ENCODE measurements at places on chromosomes 5 and 9.
A peak's percentile ranks its signal among the peaks of the same experiment; 100 is the strongest.

GRCh38 chr5:151772029-151772845, 483 bp downstream of the G3BP1 start:
- DNase-seq: peak; percentile 43

GRCh38 chr5:152505442-152506042, 100.5 kb upstream of the NMUR2 start:
- peak; percentile 51 for DNase-seq

DNA sequence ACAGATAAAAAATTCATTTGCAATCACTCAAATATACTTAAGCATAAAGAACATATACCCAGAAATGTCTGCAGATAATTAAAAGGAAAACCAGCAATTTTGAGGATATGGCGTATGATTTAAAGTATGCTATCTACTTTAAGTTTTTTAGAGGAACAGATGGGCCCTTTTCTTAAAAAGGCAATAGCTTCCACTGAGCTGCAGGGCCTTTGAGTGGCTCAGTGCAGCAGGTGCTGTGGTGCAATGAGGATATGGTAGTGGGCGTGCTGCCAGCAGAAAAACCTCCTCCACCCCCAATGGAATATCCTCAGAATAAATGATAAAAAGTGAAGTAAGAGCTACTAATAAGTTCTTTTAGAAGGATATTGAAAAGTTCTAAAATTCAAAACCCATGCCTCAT, 814.5 kb downstream of the MTRR start:
- no peak for DNase-seq

DNA sequence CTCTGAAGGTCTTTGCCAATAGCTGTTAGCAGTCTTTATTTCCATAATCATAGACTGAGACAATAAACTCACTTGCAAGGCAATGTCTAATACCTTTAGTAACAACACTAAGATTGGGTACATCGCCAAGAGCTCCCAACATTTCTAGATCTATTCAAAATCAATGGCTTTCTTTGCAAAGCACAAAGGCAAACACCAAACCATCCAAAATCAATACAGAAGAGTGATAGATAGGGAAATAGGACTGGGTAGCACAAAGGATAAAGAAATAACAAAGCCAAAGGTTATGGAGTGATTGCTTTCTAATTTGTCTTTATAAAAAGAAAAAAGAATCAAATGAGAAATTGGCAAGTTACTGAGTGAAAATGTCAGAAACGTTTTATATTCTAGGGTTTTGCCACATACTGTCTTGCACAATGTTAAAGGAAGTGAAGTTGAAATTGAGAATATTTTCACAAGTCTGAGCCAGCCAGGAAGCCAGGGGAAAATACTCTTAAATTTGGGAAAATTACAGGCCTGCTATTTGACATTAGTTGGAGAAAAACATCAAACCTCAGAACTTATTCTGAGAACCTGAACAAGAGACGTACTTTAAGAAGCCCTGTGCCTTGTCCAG, 53.3 kb upstream of the LHFPL2 start:
- no peak for DNase-seq

GRCh38 chr5:178839319-178839704, 20.4 kb upstream of the ZNF354B start:
- peak; percentile 20 for DNase-seq

- DNase-seq: no peak
Observed at GRCh38 chr5:34467436-34467835, 188.7 kb upstream of the RAI14 start.

DNA sequence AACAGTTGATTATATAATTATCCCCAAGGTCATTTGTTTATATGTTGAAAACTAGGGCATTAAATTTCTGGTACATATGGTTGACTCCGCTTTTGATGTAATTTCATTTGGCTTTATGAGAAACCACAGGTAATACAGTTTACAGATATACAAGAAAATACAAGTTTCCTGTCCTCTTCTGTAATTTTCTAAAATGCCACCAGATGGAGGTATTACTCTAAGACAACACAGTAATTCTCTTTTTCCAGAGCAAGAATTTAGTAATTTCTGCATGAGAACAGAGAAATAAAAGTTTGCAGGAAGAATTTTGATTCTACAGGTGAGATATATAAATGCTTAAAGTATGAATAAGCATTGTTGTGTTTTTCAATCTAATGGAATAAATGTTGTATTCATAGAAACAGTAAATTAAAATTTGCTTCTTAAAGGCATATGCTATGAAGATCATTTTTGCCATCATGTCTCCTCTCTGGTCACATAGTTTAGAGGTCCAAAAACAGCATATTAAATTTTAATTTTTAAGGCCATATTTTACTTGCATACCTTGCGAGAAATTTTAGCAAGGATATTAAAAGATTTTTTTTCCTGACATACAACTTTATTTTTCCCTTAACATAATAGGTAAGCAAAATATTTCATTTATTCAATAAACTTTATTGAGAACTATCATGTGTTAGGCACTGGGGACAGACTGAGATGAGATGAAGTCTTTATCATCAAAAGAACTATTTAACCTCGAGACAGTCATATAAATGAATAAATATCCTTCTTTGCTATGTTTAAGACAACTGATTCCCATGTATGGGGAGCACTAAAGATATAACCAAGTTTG, 22.7 kb downstream of the CHD1 start:
- DNase-seq: peak; percentile 59

GRCh38 chr5:19479562-19479961, 508.4 kb downstream of the CDH18 start:
- DNase-seq: no peak

DNA sequence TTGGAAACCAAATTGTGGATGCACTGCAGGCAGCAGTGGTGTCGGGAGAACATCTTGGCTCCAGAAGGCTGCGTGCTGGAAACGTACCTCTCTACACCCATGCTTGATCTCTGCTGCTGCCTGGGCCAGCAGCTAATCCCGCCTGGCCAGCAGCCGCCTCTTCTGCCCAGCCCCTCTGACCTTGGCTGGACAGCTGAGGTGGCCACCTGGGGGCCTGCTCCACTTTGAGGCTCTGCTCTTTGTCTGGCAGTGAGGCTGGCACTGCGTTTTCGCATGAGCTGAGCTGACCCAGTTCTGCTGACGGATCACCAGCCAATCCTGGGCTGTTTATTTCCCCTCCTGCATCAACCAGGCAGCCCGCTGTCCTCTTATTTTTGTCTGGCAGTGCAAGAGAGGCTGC, 154.9 kb downstream of the TENT4A start:
- DNase-seq: no peak

GRCh38 chr5:176873541-176874172, 25.5 kb downstream of the HK3 start:
- DNase-seq: no peak

DNA sequence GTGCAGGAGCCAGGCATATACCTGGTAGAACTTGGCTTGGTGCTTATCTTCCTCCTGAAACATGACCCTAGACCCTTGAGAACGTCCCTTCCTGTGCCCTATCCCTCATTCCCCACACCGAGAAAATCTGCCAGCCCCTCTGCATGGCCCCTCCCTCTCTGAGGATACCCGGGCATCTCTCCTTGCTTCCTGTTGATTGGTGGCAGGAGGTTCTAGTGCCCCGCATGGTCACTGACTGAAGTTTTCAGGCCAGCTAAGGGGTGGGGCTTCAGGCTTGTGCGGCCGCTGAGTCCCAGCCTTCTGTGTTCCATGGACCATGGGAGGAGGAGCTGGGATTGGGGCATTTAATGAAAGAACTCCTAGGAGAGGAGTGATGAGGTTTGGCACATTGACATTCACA, 22.8 kb downstream of the IGIP start:
- DNase-seq: no peak

GRCh38 chr9:99235926-99236634, 14.0 kb downstream of the SEC61B start:
- DNase-seq: peak; percentile 67

DNA sequence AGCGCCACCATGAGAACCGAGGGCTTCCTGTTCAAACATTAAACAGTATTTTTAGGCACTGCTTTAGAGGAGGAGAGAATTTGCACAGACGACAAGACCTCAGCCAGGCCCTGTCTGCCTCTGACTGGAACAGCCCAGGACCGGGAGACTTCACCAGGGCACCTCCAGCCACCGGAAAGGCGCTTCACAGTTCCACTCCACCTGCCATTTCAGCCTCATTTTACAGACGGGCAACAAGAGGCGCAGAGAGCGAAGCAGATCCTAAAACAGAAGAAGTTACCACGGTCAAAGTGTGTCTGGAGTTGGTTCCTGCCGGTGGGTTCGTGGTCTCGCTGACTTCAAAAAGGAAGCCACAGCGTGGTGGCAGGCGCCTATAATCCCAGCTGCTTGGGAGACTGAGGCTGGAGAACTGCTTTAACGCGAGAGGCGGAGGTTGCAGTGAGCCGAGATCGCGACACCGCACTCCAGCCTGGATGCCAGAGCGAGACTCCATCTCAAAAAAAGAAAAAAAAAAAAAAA, 28.4 kb downstream of the COL23A1 start:
- no peak for DNase-seq

DNA sequence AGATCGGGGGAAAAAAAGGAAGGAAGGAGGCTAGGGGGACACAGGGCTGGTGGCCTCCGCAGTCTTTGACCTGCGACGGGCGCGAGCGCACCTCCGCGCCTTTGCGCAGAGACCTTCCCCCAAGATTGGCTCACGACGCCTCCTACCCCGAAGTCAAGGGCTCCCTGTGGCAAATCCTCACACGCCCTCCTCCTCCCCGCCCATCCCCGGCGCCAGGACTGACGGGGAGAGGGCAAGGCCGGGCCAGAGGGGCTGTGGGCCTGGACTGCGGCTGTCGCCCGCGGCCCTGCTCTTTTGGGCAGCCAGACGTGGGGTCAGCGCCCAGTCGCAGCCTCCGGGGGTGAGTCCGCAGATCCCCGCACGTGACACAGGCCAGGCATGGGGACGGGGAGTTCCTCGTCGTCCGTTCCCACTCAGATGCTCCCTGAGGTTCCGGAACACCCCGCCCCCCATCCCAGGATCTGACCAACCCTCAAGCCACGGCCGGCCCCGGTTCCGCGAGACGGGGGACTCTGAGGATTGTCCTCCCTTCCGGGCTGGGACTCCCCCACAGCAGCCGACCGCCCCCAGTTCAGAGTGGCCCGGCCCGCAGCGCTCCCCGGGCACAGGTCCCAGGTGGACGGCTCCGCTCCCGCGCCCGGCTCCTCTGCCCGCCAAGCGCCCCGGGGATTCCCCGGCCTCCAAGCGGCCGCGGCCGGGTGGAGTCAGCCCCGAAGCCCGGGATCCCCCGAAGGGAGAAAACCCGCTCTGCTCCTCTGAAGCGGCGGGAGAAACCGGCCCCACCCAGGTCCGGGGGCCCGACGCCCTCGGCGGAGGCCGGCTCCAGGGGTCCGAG, 543 bp upstream of the ANKRD33B start:
- peak; percentile 46 for DNase-seq

DNA sequence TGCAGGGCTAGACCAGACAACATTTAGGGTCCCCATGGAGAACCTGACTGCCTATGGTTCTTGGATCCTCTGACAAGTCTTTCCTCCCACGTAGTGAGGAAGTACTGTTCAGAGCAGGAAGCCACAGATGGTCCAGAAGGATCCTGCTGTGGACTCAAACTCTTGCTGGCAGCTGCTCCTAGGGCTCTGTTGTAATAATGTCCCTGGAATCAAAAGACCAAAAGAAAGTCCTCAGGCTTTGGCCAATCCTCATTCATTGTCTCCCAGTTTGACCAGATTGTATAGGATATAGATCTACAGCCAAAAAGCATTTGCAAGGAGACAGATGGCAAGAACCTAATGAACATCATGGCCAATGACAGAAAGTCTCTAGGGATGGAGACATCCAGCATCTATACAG, 53.9 kb downstream of the SEMA6A start:
- DNase-seq: no peak

- DNase-seq: no peak
Observed at GRCh38 chr5:142973932-142974331, 203.8 kb downstream of the ARHGAP26 start.

GRCh38 chr5:181221105-181221791, 1.8 kb upstream of the TRIM41 start:
- DNase-seq: no peak

DNA sequence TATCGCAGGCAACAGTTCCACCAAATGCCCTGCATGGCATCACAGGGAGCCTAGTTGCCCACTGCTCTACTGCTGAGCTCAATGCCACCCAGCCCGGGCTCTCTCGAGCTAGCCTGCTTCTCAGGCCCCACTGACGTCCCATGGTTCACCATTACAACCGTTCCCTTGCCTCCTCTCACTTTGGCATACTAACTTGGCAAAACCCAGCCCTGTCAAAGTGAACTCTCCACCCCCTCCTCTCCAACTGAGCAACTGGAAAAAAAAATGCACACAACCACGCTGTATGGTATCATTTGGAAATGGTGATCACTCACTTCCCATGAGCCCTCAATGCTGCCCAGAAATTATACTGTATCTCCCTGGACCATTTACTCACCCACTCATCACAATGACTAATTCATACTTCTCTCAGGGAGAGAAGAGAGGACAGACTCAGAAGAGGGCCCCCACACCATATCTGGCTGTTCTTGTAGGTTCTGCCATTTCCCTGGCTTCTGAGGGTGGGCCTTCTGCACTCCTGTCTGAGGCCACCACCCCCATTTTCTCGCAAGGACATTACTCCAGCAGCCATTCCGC, 51.4 kb upstream of the RARS1 start:
- DNase-seq: no peak

DNA sequence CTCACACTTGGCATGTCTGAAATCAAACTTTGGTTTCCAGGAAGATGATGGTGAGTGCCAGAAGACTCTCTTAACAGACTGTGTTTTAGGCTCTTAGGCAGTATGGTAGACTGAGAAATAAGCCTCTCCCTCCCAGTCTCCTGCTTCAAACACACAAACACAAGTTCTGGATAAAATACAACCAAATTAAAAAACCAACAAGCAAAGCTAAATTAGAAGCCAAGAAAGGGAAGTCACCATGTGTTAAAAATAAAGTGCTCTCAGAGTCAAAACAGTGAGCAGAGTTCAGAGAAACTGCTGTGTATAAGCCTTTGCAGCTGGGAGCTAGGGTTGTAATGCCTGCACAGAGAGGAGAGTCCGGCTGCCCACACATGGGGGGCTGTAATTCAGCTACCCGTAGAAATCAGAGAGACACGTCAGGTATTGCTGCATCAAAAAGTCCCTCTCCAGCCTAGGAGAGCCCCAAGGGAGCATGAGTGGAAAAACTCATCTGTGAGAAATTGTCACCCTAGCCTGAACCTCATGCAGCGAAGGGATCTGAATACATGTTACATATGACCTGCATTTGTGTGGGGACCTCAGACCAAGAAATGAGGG, 62.6 kb downstream of the ANGPTL2 start:
- no peak for DNase-seq

GRCh38 chr9:135039266-135039870, 48.1 kb upstream of the OLFM1 start:
- DNase-seq: no peak

DNA sequence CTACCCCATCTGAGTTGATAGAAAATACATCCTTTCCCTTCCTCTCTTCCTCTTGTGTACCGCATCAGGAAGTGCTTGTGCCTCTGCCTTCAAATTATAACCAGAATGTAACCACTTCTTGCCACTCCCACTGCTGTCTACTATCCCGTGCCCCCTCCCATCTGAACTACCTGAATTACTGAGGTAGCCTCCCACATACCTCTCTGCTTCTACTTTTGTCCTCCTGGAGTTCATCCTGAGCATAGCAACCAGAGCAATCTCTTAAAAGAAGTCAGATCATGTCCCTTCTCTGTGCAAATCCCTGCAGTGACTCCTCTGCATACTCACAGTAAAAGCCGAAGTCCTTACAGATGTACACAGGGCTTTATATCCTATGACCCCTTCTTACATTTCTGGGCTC, 23.0 kb downstream of the SV2C start:
- no peak for DNase-seq

Data from activated CD4-positive, alpha-beta T cell treated with anti-CD3 and anti-CD28 coated beads, Interleukin-2, amount 50 U/mL, for 16 hours (primary cell).